ENCODE measurements at places on chromosomes 5 and 9.

GRCh38 chr5:73940801-73941200, 314.8 kb downstream of the ARHGEF28 start:
- no peak for DNase-seq

DNA sequence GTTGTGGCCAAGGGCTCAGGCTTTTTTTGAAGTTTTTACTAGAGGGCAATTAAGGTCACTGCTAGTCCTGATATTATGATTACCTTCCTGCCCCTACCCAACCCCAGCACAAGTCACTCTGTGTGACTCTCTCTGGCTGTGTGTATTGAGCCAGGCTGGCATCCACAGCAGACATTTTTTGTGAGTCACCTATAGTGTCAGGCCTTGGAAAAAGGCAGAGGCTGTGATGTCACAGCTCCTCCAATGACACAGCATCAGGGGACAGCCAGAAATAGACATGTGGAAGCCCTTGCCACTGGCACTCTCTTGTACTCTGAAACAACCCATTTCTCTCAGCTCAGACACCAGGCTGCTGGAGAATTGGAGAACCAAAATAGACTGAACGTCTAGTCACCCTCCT, 145.4 kb downstream of the NMUR2 start:
- no peak for DNase-seq

DNA sequence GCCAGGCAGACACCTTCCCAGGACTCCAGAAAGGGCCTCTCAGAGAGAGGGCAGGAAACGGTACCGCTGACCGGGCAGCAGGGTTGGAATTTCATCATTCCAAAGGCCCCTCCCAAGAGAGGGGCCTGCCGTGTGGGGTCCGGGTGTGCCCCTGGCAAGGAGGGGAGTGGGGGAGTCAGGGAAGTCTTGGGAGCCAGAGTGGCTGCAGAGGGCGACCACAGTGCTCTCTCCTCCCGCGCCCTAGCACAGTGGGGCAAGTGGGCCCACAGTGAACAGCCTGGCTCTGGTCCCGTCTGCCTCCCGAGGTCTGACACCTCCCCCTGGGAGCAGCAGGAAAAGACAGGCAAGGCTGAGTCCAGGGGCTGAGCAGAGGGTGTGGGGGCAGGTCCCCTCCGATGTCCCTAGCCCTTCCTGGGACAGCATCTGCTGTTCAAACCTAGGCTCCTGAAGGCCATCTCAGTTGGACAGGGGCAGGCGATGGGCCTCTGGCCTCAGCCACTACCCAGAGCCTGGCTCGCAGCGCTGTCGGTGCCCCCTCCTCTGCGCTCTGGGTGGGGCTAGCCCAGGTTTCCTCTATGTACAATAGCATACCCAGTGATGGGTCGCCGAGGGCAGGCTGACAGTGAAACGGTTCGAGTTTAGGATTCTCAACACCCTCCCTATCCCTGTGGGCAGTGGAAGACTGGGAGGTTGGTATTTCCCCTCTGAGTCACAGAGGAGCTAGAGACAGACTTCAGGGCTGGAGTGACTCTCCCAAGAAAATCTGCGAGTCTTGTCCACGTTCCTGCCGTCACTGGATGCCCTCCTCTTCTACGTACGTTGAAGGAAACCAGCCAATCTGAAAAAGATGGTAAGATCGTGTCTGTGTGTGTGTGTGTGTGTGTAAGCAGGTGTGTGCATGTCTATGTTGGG, 25.4 kb upstream of the SARDH start:
- no peak for DNase-seq

GRCh38 chr5:59285300-59286016, 608.1 kb downstream of the PDE4D start:
- DNase-seq, result no peak

DNA sequence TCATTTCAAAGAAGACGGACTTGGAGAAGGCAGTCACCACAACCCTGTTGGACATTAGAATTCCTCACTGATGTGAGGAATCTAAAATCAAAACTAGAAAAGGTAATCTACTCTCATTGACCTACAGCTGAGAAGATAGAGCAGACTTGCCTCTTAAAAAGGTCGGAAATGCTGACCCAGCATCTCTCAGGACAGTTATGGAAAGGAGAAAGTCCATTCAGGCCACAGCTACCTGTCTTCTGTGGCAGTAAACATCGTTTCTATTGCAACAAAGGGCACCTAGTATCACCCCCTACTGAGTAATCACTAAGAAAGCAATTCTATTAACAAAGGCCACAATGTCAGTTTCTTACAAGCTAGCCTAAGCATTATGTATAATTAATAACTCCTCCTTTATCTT, 601.7 kb downstream of the PRELID2 start:
- DNase-seq, result no peak

- no peak for DNase-seq
These were observed 55.5 kb downstream of the TENT4A start for GRCh38 chr5:6768590-6769230.

DNA sequence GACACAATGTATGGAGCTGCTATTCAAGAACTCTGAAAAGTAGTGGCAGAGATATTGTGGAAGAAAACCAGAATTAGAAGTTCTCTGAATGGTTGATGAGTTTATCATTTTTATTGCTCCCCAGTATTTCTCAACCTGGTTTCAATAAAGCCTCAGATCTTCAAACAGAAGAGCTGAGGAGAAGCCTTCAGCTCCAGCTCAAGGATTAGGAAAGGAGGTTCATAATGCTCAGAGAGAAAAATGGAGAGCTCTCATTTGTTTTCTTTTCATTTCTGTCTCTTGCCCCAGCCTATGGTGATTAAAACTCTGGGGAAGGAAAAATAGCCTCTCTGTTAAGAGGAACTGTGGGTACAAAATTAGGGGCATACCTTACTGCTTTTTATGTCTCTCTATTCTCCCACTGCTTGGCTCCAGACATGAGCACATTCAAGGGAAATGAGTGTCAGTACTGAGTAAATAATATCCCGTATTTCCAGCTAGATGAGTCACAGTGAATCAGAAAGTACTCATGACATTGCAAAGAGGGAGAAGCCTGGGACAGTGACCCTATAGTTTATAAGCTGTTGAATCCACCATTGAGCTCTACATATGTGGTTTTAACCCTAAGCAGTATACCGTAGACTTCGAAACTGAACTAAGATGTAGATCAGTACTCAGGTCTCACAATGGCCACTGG, 138.1 kb downstream of the EMB start:
- no peak for DNase-seq

DNA sequence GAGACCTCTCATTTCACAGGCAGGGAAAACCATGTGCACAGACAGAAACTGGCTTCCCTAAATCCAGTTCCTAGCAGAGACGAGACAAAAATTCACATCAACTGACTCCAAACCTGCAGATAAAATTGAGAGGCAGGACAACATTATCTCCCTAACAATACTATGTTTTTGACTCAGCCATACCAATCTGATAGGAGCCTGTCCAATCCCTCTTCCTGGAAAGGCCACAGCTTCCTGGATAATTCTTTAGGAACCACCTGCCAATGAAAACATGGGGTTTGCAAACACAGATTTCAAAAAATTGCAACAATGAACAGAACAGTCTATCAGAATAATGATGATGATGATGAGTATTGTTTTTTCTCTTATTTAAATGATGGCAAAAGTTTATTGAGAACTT, 22.4 kb downstream of the SH3TC2 start:
- DNase-seq, result no peak

GRCh38 chr9:123679330-123679987, 250.5 kb downstream of the DENND1A start:
- no peak for DNase-seq

DNA sequence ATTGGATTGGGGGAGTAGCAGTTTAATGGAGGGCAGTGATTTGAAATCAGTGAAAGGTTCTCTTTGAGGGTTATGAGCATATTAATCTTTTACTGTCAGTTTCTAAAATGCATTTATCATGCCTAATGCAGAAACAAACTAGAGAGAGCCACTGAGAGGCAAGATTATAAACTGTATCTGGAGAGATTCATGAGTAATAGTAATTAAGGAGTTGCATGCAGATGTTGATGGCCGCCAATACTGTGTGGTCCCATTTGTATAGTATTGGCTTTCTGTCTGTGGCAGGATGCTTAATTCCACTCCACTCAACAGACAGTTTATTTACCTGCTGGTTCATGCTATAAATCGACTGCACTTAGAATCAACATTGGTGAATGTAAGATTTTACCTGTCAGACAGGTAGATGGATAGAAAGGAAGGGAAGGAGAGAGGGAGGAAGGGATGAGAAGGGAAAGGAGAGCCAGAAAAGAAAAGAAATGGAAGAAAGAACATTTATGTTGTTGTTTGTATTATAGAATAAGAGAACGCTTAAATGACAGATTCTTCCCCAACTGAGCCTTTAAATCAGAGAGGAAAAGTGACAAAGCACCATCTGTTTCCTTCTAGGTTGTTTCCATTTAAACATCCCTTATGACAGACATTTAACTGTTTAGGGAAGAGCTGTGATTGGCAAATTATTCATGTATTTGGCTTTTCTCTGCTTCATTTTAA, 146.5 kb downstream of the PAM start:
- no peak for DNase-seq

DNA sequence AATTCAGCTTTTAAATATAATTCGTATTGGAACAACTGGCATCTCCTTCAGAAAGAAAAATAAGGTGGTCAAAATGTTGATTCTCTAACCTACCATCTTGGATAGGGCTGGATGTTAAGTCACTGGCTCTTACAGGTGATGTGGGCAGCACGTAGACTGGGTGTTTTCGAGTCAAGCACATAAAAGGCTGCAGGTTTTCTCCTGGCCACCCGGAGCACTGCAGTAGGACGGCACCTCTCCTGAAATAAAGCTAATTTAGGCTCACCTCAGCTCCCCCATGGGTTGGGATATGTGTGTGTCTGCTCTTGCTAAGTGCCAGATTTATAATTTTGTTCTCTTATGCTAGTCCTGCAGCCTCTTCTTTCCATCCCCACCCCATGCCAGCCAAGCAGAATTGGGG, 80.3 kb downstream of the IQGAP2 start:
- no peak for DNase-seq

- DNase-seq, result no peak
These were observed 566.4 kb downstream of the EFNA5 start for GRCh38 chr5:107104040-107104995.

- no peak for DNase-seq
These were observed 106.0 kb downstream of the PALM2AKAP2 start for GRCh38 chr9:109886041-109886440.

DNA sequence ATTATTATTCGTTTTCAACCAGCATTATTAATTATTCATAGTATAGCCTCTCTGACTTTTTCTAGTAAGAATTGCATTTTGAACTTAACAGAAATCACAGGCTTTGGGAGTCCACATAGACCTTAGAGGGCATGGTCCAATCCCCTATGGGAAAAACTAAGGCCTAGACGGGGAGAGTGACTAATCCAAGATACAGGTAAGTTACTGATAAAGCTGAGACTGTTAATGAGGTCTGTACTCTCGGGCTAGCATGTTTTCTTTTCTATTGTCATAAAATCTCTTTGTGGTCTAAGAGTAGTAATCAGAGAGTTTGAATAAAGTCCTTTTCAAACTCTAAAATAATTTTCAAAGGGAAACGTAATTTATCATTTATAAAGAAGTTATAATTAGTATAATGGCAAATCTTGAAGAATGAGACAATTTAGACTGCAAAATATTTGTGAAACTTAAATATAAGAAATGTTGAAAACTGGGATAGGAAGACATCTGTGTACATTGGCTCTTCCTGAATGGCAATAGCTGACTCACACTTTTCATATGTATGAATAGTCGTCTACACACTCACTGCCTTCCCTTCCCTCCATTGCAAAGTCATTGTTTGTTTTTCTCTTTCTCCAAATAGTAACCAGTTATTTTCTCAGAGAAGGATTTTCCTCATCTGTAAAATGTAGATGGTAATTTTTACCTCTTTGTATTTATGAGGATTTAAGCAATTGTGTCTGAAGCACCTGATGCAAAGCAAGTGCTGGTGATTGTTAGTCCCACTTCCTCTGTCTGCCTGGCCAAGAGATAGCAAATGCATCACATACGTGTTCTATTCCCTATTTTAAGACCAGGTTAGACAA, 207.9 kb upstream of the CD180 start:
- DNase-seq, result no peak

DNA sequence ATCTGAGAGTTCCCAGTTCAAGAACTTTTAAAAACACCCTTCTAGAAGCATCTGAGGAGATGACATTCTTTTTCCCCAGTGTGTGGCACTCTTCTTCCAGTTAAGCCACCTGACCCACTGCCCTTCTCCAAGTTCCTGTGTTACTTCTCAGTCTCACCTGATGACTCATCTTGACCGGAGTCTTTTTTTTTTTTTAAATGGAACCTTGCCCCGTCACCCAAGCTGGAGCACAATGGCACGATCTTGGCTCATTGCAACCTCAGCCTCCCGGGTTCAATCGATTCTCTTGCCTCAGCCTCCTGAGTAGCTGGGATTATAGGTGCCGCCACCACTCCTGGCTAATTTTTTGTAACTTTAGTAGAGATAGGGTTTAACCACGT, 224.1 kb upstream of the DAB2 start:
- no peak for DNase-seq

GRCh38 chr5:165560648-165561047, 2055.2 kb downstream of the MAT2B start:
- DNase-seq, result no peak

GRCh38 chr5:59593439-59594007, 300.0 kb downstream of the PDE4D start:
- DNase-seq, result no peak

- DNase-seq, result no peak
These were observed 23.5 kb downstream of the INSYN2B start for GRCh38 chr5:169956756-169957155.

DNA sequence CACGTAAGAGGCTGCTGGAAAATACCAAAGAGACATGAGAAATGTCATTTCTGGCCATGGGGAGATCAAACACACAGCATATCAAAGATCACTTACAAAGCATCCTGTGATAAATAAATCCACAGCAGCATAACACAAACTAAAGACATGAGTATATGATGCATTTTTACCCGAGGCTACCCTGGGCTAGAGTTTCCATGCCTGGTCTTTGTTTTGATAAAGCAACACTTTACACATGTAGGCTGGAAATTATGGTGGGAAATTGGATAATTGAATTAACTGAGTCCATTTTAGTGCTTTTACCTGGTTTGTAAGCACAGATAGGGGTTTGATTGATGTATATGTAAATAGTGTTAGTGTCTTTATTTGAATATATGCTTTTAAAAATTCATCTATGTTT, 288.4 kb downstream of the AOPEP start:
- DNase-seq, result no peak

- no peak for DNase-seq
These were observed 67.2 kb downstream of the ZNF354C start for GRCh38 chr5:179127136-179128040.

GRCh38 chr5:170355601-170356098, 33.5 kb downstream of the KCNMB1 start:
- no peak for DNase-seq

- no peak for DNase-seq
These were observed 12.6 kb upstream of the ASPN start for GRCh38 chr9:92494856-92495255.

GRCh38 chr9:109817846-109818472, 38.0 kb downstream of the PALM2AKAP2 start:
- no peak for DNase-seq

DNA sequence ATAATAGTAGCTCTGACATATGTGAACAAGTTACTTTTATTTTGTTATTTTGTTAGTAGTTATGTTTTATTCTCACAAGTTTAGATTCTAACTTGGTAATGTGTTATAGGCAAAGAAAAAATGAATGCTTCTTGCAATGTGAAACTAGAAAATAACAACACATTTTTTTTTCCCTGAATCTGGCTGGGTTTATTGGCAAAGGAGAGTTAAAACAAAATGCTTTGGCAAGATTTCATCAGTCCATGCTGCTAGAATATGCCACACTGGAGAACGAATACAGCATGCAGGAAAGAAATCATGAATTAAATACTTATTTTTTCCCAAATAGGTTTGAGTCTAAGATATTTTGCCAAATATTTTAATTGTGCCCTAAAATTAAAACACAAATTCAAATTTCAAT, 1048.1 kb upstream of the ACO1 start:
- DNase-seq, result no peak

- no peak for DNase-seq
These were observed 1.0 kb downstream of the CYSTM1 start for GRCh38 chr5:140176031-140176387.
